Foreskin melanocyte (primary cell): ENCODE measurements at places on chromosomes 2 and 18.

- no peak for DNase-seq
Measured at GRCh38 chr2:37610638-37611289, 60.7 kb downstream of the CDC42EP3 start.

DNA sequence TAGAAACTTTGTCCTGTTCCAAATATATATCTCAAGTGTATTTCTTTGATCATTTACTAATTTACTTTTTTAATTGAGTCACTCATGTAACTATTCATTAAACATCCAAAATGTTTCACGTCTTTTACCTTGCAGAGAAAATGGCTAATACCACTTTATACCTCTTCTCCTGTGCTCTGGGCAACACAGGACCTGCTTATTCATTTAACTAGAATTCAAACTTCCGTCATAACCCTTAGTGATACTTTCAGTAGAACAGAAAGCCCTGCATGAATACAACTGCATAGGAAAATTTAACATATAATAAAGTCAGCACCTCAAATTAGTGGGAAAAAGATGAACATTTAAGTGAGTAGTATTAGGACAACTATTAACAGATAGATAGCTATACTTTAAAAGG is 205.2 kb downstream of the MREG start:
- DNase-seq: no peak

GRCh38 chr2:241603686-241604085 is 33.3 kb downstream of the THAP4 start:
- no peak for DNase-seq

DNA sequence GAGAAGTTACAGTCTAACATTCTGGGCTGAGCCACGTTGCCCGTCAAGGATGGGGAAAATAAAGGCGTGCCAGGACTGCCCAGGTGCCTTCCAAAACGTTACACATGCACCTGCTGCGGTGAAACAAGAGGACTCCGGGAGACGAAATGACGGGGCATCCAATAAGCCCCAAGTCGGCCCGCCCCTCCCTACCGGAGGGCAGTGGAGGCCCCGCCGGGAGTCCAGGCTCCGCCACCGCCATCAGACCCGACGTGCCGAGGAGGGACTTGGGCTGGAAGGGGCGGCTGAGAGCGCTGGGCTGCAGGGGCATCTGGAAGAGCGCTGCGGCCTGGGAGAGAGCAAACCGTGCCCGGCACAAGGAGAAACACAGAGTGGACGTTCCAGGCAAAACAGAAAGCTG is 112.5 kb upstream of the GPC1 start:
- DNase-seq: no peak

GRCh38 chr2:146267093-146267492 is 1577.7 kb upstream of the ACVR2A start:
- DNase-seq: no peak
